ENCODE measurements at places on chromosomes 16 and 17.

- DNase-seq: no peak
Observed at GRCh38 chr17:83109793-83110645, 30.6 kb downstream of the METRNL start.

DNA sequence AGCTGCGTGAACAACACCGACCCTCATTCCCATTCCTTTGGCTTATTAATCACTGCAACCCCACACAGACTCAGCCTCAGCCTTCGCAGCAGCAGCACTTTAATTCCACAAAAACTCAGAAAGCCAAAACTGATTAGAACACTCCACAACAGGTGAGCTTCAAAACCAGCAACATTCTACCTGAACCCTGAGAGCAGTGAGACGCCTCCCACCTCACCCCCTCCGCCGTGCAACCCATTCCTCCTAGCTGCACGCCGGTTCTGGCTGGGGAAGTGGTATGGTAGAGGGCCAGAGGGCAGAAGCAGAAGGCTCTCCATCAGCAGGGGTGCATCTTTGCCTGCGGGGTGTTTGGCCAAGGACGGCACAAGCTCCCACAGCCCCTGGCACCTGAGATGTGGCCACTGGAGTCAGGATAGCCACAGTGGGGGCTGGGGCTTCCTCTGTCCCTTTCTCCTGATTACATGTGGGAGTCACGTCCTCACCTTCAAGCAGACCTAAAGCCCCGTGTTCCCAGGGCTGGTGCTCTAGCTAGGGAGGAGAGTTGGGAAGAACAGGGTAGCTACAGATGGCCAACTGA, 1.6 kb downstream of the BORCS6 start:
- DNase-seq: no peak

- DNase-seq: no peak
Observed at GRCh38 chr17:59049798-59050197, 56.9 kb downstream of the TRIM37 start.

GRCh38 chr16:72860726-72861562, 187.0 kb downstream of the ZFHX3 start:
- no peak for DNase-seq

- no peak for DNase-seq
Observed at GRCh38 chr17:44213403-44214229, 5.9 kb downstream of the UBTF start.

- no peak for DNase-seq
Observed at GRCh38 chr17:29349409-29349808, 40.8 kb upstream of the TAOK1 start.

DNA sequence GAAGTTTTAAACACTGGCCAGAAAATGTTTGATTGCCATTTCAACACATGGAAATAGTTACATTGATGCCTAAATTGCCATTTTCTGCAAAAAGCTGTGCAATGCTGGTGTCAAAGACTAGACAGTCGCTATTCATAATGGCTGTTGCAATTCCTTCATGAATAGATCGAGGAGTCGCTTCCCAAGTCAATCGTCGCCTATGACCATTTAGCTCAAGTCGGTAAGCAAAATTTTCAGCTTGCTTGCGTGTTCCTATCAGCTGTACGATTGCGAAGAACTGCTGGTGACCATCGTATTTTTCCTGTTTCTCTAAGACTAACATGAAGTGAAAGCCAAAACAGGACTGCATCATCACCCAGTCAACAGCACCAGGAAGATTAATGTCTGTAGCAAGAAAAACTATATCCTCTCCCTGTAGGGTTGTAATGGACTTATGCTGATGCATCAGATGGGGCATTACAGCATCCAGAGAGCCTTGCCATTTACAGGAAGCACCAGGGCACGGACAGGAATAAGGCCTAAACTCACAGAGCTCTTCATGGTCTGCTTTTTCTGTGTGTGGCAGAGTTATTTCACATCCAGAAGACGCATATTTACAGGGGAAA, 23.6 kb downstream of the SIAH1 start:
- DNase-seq: no peak

DNA sequence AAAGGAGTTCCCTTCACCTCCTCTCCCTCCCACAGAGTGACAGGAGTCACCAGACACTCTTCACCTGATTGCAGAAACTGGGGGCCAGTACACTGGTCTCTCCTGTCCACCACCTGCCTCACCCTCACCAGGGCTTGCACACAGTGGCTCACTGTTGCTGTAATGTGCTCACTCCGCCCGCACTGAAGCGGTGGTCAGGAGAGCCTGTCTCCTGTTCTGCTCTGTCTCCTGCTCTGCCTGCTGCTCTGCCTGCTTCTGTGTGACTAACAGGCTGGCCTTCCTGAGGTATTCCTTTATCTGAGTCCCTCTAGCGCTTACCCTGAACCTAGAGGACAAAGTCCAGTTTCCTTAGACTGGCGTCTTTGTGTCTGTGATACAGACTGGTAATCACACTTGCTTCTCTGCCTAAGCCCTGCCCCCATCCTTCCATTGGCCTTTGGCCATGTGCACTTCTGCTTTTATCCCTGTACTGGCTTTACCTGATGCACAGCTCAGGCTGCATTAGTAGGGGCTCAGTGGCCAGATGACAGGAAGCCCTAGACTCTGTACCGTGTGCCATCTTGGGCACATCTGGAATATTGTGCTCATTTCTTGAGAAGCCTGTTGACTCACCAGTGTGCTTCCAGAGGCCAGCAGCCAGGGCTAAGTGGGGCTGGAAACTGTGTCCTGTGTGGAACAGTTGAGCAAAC, 13.3 kb downstream of the PROCA1 start:
- DNase-seq: no peak

DNA sequence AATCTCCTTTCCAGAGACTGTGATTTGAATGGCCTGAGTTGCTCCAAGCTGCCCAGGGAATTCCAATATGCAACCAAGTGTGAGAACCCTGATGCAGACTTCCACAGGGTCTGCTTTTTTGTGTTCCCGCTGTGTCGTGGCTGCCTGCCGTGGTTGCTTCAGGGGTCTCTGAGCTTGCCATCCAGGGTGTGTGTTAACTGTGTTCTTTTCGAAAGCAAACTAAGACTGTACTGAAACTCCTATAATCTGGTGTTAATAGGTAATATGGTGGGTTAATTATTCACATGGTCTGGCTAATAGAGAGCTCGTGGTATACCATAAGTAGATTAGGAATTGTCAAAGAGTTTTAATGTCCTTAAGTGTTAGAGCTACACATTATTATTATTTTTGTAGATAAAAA, 20.7 kb downstream of the UBN1 start:
- no peak for DNase-seq

DNA sequence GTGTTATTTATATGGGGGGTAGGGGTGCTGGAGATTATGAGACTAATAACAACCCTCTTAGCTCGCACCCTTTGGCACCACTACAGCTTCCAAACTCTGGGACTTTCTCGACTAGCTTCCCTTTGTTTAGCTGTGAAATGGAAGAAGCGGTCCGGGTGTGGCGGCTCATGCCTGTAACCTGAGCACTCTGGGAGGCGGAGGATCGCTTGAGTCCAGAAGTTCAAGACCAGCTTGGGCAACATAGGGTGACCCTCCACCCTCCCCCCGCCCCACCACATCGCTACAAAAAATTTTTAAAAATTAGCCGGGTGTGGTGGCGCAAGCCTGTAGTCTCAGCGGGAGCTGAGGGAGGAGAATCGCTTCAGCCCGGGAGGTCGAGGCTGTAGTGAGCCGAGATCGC, 814 bp upstream of the CDH3 start:
- no peak for DNase-seq

DNA sequence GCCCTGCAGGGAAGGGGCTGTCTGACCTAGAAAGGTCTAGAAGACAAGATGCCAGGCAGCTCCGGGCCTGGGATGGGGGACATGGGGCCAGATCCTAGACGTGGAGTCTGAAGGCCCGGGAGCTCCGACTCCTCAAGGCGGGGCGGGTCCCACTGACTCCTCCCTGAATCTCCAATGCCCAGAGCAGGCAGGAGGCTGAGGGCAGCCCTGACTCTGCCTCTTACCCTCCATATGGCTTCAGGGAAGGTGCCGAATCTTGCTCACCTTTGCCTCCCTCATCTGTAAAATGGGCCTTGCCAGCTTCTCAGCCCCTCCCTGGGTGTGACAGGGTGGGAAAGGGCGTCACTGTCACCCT, 14.8 kb downstream of the VASN start:
- DNase-seq: no peak

- DNase-seq: no peak
Observed at GRCh38 chr17:32803544-32803943, 73.4 kb downstream of the MYO1D start.

GRCh38 chr17:70119545-70119944, 44.5 kb downstream of the KCNJ16 start:
- DNase-seq: no peak

GRCh38 chr16:28592979-28593553, 3.8 kb downstream of the SULT1A2 start:
- no peak for DNase-seq

GRCh38 chr16:16890964-16891363, 512.0 kb downstream of the NPIPA7 start:
- no peak for DNase-seq

DNA sequence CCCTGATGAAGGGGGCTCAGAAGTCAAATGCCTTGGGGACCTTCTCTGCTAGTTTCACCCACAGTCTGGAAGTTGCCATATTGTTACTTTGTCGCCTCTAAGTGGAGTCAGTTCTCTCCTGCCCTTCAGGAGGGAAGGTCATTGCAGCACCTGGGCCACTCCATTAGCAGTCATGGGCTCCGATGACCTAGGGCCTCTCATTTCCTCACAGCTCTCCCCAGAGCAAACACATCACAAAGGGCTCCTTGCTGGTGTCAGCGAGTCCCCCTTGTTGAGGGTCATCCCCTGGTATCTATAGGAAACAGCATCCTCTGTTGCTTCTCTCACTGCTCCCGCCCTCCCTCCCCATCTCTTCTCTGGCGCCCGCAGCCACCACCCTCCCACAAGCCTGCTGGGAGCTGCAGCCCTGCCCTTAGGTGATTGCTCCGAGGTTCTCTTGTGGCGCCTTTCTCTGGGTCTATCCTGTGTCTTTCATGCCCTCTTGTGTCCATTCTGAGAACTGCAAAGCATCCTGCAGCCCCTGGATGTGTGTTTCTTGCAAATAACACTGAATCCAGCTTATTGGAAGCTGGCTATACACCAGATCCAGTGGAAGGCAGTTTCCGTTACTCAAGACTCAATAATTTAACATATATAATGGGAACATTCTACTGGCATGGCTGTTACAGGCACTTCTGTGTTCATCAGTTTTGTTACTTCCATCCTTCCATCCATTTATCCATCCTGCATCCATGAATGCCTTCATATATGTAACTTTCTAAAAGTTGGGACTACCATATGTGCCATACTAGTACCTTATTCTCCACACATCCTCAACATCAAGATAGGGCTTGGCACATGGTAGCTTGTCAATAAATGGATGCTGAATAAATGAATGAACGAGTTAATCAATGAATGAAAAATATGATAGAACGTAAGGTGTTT, 21.2 kb downstream of the PDILT start:
- DNase-seq: peak; percentile 82

DNA sequence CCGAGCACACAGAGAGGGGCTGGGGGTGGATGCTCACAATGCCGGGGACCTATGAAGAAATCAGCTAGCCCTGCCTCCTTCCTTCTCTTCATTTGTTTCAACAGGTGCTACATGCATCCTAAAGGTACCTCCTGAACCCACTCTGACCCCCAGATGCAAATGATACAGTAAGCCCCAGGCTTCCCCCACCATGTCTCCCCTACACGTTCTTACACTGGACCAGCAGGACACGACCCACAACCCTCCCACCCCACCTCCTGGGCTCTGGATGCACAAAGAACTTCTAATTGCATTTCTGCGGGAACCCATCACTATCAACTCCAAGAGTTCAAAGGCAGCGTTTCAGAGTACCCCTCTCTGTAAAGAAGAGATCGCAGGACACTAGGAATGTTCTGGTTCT, 2.1 kb downstream of the XYLT1 start:
- DNase-seq: no peak

DNA sequence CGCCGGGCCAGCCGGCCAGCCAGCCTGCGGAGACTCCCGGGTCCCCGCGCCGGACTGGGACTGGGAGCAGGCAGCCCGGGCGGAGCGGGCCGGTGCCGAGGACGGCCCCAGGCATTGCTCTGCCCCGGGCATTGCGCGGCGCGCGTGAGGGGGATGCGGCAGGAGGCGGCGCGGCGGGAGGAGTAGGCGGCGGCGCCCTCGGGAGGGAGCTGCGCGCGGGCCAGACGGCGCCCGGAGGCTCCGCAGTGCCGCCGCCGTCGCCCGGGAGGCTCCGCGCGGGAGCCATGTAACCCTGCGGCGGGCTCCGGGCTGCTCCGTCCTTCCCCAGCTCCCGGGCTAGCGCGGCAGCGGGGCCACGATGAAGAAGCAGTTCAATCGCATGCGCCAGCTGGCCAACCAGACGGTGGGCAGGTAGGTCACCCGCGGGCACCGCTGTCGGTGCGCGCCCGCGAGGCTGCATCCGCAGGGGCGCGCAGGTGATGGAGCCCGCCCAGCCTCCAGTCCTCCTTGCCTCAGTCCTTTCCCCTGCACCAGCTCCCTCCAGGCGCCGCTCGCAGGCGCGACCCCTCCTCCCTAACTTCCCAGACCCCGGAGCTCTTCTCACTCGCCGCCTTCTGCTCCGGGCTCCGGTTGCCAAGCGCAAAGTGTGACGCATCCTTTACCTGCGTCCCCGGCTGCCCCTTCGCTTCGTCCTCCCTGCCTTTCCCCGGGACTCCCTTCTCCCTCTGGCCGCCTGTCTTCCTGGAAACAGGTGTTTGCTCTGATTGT, at the start of gene ARHGAP44:
Gene ARHGAP44 (plus strand): TSS at position 18 of the 768 bp plus-strand sequence. CDS start 341 bp downstream, at position 359.
- peak; percentile 59 for DNase-seq

GRCh38 chr16:3113765-3114479, 1.5 kb downstream of the ZNF205 start:
- no peak for DNase-seq

GRCh38 chr17:31926100-31926729, 10.6 kb upstream of the SUZ12 start:
- DNase-seq: no peak

DNA sequence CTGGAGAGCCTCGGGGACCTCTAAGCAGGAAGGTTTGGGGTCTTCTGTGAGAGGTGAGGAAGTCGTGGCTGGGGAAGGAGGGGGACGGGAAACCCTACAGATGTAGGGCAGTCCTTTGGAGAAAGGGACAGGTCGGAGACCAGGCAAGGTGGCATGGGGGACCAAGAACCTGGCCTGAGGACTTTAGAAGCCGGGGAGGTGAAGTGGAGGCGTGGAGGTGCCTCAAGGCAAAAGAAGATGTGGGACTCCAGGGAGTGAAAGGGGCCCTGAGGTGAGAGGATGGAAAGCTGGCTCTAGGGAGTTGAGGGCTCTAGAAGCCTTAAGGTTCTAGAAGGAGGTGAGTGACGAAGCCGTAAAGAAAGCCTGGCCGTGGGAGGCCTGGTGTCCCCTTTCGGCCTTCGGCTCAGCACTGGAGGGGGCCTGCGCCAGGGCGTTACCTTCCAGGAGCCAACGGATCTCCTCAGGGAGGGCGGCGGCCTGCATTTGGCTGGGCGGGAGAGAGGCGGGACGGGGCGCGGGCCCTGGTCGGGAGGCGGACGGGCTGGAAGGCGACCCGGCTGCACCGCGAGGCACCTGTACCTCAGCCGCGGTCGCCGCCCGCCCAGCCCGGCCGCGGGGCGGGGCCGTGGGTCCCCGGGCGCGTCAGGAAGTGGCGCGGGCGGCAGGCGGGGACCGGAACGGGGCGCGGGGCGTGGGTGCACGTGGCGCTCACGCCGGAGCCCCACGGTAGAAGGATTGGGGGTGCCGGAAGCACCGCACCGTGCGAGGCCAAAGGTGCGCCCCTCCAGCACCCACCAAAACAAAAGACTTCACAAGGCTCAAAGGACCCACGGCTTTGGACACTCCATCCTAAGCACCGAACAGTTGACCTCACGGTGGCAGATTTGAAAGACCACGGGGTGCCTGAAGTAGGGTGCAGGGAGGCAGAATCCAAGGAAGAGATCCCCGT, at the start of gene SKAP1:
Gene SKAP1 (minus strand): TSS at position 577 of the 949 bp plus-strand sequence.
- no peak for DNase-seq

- DNase-seq: no peak
Observed at GRCh38 chr16:81929841-81930240, 81.4 kb downstream of the SDR42E1 start.
